ENCODE measurements at places on chromosomes 4 and X.
A peak's percentile ranks its signal among the peaks of the same experiment; 100 is the strongest.

DNA sequence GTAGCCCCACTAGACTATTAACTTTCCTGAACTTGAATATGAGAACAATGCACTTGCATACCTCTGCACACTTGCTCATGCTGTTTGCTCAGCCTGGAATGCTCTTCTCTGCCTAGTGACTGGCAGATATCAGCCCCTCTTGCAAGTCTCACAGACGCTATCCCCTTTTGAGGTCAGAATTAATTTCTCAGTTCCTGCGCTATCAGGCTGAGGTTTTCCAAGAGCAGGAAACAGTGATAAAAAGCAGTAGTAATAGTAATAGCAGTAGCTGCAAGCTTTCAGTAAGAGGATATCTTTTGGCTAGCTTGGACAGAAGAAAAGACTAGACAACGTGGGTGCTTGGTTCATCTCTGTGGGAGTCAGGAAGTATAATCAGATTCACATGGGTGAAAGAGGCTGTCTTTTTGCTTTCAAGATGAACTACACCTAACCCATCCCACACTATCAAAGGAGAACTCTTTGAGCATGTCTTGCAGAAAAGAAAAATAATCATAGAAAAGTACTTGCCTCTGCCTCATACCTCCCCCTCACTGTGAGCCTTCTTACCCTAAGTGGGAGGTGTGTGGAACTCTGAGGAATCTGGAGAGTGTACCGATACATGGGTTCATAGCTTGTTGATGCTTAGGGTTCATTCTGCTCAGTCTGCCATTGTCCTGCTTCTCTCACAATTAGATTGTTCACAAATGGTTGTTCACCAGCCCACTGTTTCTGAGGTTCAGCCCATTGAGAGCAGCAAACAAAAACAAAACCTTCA lies 11.3 kb upstream of the DRP2 start:
- no peak overlapping the region for H3K27ac ChIP-seq
- no peak overlapping the region for H3K4me3 ChIP-seq
- no peaks in the 10 kb centered on the region for H3K4me1 ChIP-seq
- no peaks in the 10 kb centered on the region for H3K27me3 ChIP-seq
- H3K36me3 ChIP-seq, result no peaks in the 10 kb centered on the region

- H3K36me3 ChIP-seq, result peaks cover 6% of the 10 kb centered on the region
- no peak overlapping the region for H3K27ac ChIP-seq
- no peaks in the 10 kb centered on the region for H3K4me1 ChIP-seq
- H3K27me3 ChIP-seq, result no peaks in the 10 kb centered on the region
Measured at GRCh38 chr4:1345903-1346780, 866 bp upstream of the UVSSA start.

- no peaks in the 10 kb centered on the region for H3K27me3 ChIP-seq
- H3K4me3 ChIP-seq, result no peak overlapping the region
- no peak overlapping the region for H3K27ac ChIP-seq
- H3K4me1 ChIP-seq, result 0 out of 2 replicates have a peak, but pooled peaks cover 2% of the 10 kb centered on the region
Measured at GRCh38 chr4:186647821-186648220, 75.8 kb downstream of the FAT1 start.

GRCh38 chrX:23752740-23753415 lies 9.8 kb upstream of the ACOT9 start:
- no peaks in the 10 kb centered on the region for H3K27me3 ChIP-seq
- H3K4me1 ChIP-seq, result no peaks in the 10 kb centered on the region
- DNase-seq, result no peak
- H3K36me3 ChIP-seq, result no peaks in the 10 kb centered on the region
- H3K27ac ChIP-seq, result no peak overlapping the region

- H3K27ac ChIP-seq, result no peak overlapping the region
- no peaks in the 10 kb centered on the region for H3K36me3 ChIP-seq
- no peaks in the 10 kb centered on the region for H3K27me3 ChIP-seq
- DNase-seq, result no peak
- no peaks in the 10 kb centered on the region for H3K4me1 ChIP-seq
Measured at GRCh38 chrX:119238557-119238956, 2.5 kb downstream of the PGRMC1 start.

DNA sequence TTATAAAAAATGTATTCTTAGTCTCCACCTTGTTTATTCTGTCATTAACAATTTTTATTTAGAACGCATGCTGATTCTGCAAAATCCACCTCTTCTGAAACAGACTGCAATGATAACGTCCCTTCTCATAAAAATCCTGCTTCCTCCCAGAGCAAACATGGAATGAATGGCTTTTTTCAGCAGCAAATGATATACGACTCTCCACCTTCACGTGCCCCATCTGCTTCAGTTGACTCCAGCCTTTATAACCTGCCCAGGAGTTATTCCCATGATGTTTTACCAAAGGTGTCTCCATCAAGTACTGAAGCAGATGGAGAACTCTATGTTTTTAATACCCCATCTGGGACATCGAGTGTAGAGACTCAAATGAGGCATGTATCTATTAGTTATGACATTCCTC lies 75.6 kb upstream of the SMARCA5 start:
- H3K4me3 ChIP-seq, result no peak overlapping the region
- no peaks in the 10 kb centered on the region for H3K36me3 ChIP-seq
- H3K27ac ChIP-seq, result no peak overlapping the region
- no peak for DNase-seq
- H3K4me1 ChIP-seq, result peaks cover 2% of the 10 kb centered on the region

DNA sequence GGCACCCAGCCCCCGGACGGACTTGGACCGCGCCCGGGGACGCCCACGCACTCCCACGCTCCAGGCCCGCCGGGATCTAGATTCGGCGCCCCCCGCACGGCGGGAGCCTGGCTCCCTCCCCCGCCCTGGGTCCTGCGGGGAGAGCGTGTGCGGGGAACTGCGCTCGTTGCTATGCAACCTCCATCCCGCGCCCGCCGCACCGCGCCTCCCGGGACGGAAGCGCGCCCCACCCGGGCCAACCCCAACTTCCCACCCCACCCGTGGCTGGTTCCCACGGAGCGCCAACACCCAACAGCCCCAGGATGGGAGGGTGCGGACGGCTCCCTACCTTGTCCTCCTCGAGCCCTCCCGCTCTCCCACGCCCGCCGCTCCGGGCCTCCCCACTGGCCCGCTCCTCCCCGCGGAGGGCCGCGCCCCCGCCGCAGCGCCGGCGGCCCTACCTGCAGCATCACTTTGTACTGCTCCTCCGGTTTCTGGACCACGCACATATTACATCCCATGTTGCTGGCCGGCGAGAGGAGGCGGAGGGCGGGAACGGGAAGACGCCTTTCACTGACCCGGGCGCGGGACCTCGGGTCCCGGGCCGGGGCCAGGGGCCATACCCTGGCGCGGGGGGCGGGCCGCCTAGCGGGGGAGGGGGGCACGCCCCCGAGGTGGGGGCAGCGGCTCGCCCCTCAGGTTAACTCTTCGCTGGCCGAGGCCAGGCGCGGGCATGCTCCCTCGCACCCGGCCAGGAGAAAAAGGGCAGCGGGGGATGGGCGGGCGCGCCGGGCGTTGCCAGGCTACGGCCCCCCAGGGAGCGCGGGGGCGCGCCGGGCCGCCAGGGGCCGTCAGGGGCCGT lies at the start of gene PDZD4:
Gene PDZD4 (minus strand): TSS at position 746 of the 841 bp plus-strand sequence. CDS start 246 bp downstream, at position 500.
- no peak within 1 kb of the TSS for H3K27ac ChIP-seq
- no peak for DNase-seq
- H3K4me3 ChIP-seq, result peak within 1 kb of the TSS; percentile 76
- H3K27me3 ChIP-seq, result no peaks in the 10 kb centered on the region
- H3K36me3 ChIP-seq, result no peaks in the 10 kb centered on the region

DNA sequence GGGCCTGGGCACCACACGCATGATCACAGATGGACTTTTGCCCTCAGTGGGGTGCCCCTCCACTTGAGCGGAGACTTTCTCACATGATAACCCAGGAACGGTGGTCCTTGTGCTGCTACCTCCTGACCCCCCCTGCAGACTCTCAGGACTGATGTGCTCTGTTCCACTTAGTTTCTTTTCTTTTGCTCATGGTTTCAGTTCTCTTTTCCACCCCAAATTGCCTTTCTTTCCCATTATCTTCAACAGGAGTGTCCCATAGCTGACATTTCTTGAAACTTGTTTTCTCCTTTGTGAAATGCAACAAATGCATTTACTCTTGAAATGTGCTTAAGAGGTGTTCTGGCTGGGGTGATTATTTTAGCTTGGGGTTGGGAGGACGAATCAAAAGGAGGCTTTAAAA lies 9.0 kb downstream of the MPC1L start:
- H3K4me3 ChIP-seq, result no peak overlapping the region
- DNase-seq, result no peak
- no peaks in the 10 kb centered on the region for H3K27me3 ChIP-seq
- H3K36me3 ChIP-seq, result peaks cover 3% of the 10 kb centered on the region
- no peaks in the 10 kb centered on the region for H3K4me1 ChIP-seq
- no peak overlapping the region for H3K27ac ChIP-seq

GRCh38 chrX:114905251-114905650 lies 112.2 kb downstream of the IL13RA2 start:
- H3K27ac ChIP-seq, result no peak overlapping the region
- no peak overlapping the region for H3K4me3 ChIP-seq
- no peaks in the 10 kb centered on the region for H3K27me3 ChIP-seq

- H3K27me3 ChIP-seq, result no peaks in the 10 kb centered on the region
- no peak within 1 kb of the TSS for H3K27ac ChIP-seq
- no peaks in the 10 kb centered on the region for H3K36me3 ChIP-seq
- no peak within 1 kb of the TSS for H3K4me3 ChIP-seq
- H3K4me1 ChIP-seq, result no peaks in the 10 kb centered on the region
Measured at GRCh38 chrX:1336331-1336943, at the start of gene IL3RA. Gene IL3RA, plus strand, starts transcription at chrX:1336785. Its CDS starts 4,981 bp downstream, at chrX:1341766.

DNA sequence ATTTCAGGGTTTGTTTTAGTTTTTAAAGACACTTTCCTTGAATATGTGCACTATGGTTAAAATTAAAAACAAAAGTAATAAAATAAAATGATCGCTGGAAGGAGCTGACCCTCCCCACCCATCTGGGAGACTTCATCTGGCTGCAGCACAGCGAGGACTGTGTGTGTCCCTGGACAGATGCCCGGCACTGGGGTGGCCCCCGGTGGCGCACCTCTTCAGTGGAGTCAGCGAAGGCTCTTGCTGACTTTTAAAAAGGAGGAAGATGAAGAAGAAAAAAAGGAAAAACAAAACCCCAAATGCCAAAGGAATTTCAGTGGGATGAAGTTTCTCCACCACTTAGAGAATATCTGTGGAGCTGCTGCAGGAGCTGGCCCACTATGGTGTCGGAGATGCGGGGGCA lies 5.4 kb upstream of the ADGRG4 start:
- no peak for DNase-seq
- H3K27ac ChIP-seq, result no peak overlapping the region
- H3K4me1 ChIP-seq, result no peaks in the 10 kb centered on the region

DNA sequence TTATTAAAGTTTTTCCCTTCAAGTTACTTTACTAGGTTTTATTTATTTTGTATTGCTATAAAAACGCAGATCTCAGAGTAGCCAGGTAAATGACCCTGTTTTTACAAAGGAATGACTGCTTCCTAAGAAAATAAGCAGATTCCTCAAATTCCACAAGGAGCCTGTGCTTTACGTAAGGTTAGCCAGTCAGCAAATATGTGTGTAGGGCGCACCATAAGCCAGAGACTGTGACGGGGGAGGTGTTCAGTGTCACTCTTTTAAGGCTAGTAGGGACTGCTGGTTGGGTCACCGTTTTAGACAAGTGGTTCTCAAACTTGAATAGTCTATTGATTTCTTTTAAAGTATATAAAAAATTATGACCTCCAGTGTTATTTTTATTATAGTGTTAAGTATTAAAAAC lies 119.9 kb downstream of the ANK2 start:
- no peak overlapping the region for H3K4me3 ChIP-seq
- H3K4me1 ChIP-seq, result no peaks in the 10 kb centered on the region
- no peaks in the 10 kb centered on the region for H3K27me3 ChIP-seq
- no peaks in the 10 kb centered on the region for H3K36me3 ChIP-seq
- H3K27ac ChIP-seq, result no peak overlapping the region
- peak; percentile 13 for DNase-seq

DNA sequence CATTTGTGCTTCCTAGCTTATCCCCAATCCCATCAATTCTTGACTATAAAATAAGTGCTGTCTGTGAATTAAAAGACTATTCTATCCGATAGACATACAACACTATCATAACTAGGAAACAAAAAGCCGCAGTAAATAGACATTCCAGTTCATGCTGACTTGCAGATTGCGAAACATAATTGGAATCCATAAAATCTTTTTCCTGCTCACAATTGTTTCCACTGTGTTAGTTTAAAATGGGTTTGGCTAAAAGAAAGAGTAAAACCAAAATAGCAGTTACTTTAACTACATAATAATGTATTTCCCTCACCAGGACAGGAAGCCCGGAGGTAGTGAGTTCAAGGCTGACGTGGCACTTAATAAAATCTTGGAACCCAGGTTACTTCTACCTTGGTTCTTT lies 17.2 kb downstream of the SMIM31 start:
- H3K4me3 ChIP-seq, result no peak overlapping the region
- no peaks in the 10 kb centered on the region for H3K27me3 ChIP-seq
- no peak for DNase-seq

DNA sequence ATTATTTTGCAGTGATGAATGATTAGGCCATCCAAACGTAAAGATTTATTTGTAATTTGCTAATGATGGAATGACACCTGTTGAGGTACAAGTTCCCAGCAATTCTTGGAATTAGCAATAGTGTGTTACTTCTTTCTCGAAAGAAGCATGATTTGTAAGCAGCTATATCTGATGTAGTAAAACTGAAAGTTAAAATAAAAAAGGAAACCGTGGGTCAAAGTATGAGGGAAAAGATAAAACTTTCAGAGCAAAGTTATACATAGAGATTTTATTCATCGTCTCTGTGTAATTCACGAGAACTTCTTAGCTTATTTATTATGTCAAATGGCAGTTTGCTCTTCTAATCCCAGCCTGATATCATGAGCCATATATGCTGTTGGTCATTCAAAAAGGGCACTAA lies 59.0 kb downstream of the NFKB1 start:
- H3K27me3 ChIP-seq, result no peaks in the 10 kb centered on the region
- H3K4me3 ChIP-seq, result no peak overlapping the region
- DNase-seq, result no peak
- H3K4me1 ChIP-seq, result no peaks in the 10 kb centered on the region

GRCh38 chr4:106704253-106704870 lies 331.8 kb downstream of the DKK2 start:
- DNase-seq, result no peak
- no peak overlapping the region for H3K4me3 ChIP-seq
- H3K27ac ChIP-seq, result no peak overlapping the region

- no peak for DNase-seq
- H3K27ac ChIP-seq, result no peak overlapping the region
- H3K4me1 ChIP-seq, result no peaks in the 10 kb centered on the region
- H3K4me3 ChIP-seq, result no peak overlapping the region
Measured at GRCh38 chrX:25084446-25084845, 68.7 kb upstream of the ARX start.
